NT2/D1 (cell line): ENCODE measurements at places on chromosomes 13 and 19.

DNA sequence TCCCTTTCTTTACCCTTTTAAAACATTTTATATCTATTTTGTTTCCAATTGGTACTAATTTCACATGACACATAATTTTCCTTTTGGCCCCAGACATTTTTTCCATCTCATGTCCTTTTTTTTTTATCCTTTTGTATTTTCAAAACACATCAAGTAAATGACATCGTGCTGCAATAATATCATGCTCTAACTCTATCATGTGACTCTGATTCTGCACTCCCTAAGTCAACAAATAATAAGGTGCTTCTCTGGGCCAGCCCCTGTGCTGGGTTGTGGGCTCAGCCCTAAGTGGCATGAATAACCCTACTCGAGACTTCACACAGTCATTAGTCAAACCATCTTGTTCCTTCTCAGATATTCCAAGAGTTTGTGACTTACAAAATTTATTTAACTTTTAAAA is 21.7 kb downstream of the NALCN start:
- DNase-seq = no peak

DNA sequence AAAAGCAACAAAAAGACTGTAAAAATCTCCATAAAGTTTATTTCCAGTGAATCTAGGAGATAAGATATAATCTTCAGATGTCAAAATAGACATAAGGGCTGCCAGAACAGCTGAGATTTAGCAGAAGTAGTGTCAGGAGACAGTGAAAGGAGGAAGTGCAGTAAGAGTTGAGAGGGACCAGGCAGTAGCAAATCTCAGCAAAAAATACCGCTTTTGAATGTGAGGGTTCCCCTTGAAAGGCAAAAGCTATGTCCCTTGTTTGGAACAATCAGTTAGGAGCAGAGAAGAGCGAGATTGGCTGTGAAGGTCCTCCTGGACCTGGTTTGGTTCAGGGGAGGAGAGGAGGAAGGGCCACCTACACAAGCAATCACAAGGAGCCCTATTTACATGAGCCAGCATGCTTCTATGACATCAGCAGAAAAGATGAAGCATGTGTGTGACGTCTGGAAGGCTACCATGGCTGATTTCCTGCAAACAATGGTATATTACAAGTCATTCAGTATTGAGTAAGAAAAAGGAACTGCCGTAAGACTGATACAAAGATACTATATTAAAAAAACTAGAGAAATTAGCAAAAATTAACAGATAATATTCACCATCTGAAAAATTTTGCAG is 98.9 kb upstream of the SIAH3 start:
- DNase-seq = no peak

DNA sequence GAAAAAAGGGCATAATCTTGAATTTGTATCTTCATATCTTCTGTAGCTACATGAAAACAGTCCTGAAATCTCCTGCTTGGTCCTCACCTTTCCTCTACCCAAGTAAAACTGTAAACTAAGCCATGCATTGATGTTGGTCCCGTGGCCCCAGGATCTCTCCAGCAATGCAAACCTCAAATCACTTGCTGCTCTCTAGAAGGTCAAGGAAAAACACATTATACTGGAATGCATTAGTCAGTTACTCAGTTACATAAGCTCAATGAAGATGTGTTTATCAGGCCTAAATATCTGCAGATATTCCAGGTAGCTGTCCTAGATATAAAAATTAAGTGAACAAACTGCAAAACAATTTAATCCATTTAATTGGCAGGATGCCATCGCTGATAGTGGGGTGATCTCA is 261.8 kb downstream of the ABCC4 start:
- DNase-seq = no peak

DNA sequence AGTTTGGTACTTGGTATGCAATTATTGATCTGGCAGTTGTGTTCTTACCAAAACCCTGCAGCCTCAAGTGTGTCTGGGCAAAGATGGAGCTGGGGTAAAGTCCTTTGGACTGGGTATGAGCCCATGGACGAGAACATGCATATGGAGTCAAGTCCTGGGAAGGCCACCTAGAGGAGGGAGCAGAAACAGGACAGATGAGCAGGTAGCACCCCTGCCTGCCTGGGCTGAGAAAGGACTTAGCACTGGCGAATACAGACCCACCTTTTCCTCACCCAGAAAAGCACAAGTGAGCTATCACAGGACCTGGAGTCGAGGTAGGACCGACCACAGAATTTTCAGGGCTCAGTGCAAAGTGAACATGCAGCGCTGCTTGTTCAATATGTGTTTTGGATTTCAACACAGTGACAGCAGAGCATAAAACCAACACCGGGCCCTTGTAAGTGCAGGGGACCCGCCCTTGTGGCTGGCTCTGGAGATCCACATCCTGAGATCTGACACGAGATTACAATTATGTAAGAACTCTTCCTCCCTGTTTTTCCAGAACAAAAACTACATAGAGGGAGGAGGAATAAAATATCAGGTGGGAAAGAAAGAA is 25.9 kb downstream of the IGFL2 start:
- no peak for DNase-seq

- no peak for DNase-seq
These were observed 16.9 kb downstream of the TSSK6 start for GRCh38 chr19:19498255-19498991.

GRCh38 chr19:38395381-38396114 is 7.1 kb downstream of the SPRED3 start:
- no peak for DNase-seq

- peak; percentile 76 for DNase-seq
These were observed 133.4 kb upstream of the PEG3 start for GRCh38 chr19:56973713-56974555.

GRCh38 chr19:48295458-48295857 is 25.6 kb downstream of the ZNF114 start:
- DNase-seq = no peak

DNA sequence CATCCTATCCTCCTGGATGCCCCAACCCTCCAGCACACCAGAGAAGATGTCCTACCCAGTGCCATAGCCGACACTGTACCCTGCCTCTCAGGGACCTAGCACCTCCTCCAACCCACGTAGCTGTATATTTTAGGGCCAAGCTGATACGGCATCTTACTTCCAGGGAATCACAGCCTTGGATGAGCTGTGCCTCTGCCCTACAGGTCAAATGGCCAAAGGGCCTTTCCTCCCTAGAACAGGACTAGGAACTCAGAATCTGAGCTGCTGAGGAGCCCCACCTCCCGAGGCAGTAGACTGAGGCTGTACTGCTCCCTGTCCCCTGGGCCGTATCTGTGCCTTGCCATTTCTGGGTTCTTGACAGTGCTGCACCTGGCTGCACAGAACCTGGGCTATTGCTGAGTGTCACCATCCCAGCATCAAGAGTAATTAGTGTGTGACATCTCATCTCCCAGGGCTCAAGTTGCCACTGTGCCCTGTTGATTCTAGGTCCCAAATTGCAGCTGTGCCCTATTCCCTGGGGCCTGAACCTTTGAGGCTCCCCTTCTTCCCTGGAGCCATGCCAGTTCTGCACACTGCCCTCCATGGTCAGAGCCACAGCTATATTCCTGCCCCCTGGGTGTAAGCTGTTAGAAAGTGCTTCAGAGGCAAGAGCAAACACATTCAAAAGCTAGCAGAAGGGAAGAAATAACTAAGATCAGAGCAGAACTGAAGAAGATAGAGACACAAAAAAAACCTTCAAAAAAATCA is 41.0 kb downstream of the VWA8 start:
- DNase-seq = no peak

DNA sequence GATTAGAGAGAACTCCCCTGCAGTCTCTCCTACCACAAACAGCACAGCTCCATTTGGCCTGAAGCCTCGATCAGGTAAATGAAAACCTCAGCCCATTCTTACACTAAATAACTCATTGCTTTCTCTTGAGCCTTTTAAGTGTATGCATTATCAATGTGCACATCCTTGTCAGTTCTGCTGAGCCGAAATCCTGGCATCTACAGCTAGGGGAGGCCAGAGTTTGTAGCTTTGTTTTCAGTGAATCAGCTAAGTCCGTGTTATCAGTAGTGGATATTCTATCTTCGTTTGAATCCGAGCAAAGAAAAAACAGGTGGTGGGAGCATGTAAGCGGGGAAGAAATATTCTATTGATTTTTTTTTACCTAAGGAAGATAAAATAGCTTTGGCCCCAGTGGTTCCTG is 84.4 kb downstream of the ESD start:
- DNase-seq = no peak

- no peak for DNase-seq
These were observed 131.1 kb downstream of the MYO16 start for GRCh38 chr13:108760541-108760940.

DNA sequence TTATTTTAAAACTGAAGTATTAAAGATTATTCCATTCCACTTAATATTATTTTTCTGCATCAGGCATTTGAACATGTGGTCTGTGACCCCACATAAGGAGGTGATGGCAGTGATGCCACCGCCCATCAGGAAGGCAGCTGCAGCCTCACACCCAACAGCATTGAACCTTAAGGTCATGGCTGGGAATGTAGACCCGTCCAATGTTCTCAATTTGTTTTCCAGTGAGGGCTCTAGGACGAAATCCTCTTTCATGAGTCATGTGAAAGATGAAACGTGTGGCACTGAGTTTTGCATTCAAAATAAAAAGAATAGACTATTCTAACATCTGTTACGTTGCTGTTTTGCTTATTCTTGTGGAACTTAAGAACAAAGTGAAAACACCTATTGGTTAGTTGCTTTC is 74.5 kb upstream of the ANKRD10 start:
- DNase-seq = no peak

DNA sequence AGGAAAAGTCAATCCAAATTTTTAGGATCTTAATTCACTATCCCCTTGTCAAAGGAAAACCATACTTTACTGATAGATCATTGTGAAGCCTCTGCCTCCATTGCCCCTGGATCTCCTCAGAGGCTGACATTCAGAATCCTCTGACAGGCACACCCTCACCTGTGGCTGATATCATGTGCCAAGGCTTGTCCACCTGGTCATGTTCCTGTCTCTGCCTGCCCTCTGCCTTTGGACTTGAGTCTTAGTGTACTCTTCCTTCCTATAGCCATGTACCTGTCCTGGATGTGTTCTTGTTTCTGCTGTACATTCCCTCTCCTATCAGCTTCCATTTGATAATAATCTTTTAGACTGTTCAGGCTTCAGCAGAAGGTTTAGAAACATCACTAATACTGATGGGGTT is 179.4 kb downstream of the TNFSF13B start:
- DNase-seq = no peak

- DNase-seq = no peak
These were observed 346.6 kb downstream of the FGF14 start for GRCh38 chr13:102055090-102055779.
